Amniotic epithelial cell (primary cell): ENCODE measurements at places on chromosomes 5 and 9.
A peak's percentile ranks its signal among the peaks of the same experiment; 100 is the strongest.

DNA sequence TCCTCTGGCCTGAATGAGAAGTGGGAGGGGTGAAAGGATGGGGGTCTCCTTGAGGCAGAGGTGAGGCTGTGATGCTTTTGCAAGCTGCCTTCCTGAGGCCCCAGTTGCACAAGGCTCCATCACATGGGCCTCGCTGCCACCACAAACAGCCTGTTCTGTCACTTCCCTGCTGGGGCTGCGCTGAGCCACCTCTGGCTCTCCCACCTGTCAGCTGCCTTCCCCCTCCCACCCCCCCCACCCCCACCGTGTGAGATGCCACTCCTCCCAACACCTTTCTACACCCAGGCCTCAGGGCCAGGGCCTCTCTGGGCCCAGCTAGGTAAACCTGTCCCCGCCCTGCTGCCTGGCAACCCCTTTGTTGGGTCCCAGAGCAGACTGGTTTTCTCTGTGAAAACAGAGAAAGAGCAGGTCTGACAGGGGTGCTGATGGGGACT, 4.5 kb upstream of the PDLIM4 start:
- DNase-seq: no peak

GRCh38 chr5:89697581-89697980, 712.0 kb downstream of the CETN3 start:
- DNase-seq: no peak

DNA sequence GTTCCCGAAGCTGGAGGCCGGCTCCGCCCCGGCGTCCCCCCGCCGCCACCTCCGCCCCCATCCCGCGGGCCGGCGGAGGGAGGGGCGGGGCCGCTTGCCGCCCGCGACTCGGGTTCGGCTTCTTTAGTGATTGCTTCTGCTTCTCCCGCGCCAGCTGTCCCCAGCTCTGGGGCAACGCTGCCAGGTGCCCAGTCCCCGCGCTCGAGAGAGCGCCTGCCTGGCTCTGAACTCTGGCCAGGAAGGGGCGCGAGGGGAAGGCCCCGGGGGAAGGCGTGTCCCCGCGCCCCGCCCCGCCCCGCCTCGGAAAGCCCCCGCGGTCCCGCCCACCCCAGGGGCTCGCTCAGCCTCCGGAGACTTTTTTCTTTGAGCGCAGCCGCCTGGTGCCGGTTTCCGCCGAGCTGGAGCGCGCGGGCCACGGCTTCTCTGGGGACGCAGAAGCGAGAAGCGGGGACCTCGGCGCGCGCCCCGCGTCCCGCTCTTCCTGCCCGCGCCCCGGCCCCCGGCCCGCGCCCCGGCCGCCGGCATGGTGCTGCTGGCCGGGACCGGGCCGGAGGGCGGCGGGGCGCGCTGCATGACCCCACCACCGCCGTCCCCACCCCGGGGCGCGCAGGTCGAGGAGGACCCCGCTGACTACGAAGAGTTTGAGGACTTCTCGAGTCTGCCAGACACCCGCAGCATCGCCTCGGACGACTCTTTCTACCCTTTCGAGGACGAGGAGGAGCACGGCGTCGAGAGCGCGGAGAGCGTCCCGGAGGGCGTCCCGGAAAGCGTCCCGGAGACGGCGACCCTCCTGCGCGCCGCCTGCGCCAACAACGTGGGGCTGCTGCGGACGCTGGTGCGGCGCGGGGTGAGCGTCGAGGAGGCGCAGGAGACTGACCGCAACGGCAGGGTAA, at the start of gene ANKRD33B:
Gene ANKRD33B, plus strand, starts transcription at position 126 of the 893 bp plus-strand sequence. Its CDS starts 398 bp downstream, at position 524.
- DNase-seq: peak; percentile 36

DNA sequence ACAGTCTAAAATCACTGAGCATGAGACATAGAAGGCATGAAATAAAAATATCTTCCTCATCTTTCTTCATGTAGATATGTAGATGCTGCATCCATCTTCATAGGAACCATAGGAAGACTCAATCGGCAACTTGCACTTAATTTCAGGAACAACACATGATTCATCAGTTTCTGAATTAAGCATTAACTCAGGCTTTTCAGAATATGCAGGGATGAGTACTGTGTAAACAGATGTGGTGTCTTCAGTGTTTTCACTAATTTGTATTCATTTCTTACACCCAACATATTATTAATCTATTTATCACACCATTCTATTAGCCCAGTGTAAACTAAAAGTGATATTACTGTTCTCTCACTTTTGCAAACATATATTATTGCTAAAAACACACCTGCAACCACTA, 305.9 kb upstream of the DAB2 start:
- DNase-seq: no peak

GRCh38 chr5:69209602-69210001, 20.2 kb downstream of the CENPH start:
- DNase-seq: no peak

GRCh38 chr5:669111-669841, 23.9 kb downstream of the TPPP start:
- DNase-seq: peak; percentile 76

DNA sequence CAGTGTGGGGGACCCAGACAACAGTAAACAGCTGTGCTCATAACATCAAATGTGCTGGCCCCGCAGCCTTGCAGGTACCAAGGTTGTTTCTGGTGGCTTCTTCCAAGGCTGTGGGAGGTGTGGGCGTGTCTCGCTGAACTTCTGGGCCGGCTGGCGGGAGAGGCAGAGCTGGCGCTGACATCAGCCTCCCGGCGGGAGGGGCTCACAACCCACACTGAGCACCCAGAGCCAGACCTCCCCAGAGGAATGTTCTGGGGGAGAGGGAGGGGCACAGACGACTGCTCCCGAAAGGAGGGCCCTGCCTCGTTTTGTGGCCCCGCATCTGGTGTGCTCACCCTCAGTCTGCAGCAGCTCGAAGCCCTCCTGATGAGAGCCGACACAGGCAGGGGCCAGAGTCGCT, 6.9 kb upstream of the SLC12A7 start:
- DNase-seq: peak; percentile 48

DNA sequence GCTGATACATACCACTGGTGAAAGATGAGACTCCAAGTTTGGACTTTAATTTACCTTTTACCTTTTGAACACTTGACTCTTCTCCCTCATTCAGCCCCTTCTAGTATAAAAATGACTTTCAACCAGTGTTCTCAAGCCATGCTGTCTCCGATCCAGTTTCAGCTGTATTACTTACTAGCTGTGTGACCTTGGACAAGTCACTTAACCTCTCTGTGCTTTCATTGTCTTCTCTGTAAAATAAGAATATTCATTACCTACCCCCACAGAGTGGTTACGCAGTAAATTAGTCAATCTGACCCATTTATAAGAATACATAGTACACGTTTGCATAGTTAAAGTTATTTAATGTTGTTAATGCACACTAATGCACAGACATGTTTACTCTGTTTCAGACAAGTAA, 12.6 kb upstream of the CEMIP2 start:
- DNase-seq: no peak

DNA sequence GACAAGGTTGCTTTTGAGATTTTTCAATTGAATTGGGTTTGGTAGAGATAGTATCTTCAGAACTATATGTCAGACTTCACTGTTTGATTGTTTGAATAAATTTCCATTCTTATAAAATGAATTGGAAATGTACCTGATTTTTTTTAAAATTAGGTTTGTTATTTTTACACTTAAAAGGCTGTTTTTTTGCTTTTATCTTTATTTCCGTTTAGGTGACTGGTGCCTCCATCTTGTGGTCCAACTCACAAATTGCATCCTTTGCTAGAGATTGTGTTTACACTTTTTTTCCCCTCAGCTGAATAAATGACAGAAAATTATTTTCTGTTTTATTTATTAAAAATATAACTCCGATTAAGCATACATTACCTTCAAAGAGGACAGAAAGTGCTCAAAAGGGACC, 15.6 kb downstream of the NDUFAF2 start:
- peak; percentile 28 for DNase-seq

- no peak for DNase-seq
These were observed 16.4 kb downstream of the SEMA4D start for GRCh38 chr9:89481538-89481915.

DNA sequence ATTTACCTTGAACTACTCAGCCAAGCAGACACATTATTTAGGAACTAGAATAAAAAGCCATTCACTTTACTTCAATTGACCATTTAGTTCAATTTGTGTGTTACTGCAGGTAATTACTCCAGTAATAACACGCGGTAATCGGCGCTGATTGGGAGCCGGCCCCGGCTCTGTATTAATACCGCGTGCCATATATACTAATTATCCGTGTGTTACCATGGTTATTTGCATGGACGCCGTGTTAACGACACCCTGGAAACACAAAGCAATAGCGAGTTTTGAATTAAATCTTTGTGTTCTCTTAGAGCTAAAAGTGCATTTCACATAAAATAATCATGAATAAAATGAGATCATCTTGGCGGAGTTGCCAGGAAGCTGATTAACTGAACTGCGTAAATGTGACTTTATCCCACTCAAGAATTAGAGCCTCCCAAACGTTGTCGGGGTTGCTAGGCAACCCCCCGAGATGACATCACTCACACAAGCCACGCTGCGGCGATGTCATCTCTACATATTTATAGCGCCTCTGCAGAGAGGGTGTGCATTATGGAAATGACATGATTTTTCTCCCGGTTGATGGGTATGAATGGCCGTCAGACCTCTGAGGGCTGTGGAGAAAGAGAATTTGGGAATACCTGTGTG, 41.4 kb upstream of the RNU6ATAC start:
- DNase-seq: peak; percentile 11

DNA sequence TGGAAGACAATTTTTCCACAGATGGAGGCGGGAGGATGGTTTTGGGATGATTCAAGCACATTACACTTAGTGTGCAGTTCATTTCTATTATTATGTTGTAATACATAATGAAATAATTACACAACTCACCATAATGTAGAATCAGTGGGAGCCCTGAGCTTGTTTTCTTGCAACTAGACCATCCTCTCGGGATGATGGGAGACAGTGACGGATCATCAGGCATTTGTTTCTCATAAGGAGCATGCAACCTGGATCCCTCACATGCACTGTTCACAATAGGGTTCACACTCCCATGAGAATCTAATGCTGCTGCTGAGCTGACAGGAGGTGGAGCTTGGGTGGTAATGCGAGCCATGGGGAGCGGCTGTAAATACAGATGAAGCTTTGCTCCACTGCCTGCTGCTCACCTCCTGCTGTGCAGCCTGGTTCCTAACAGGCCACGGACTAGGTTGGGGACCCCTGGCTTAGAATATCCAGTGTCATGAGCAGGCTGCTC, 1.6 kb downstream of the STKLD1 start:
- peak; percentile 81 for DNase-seq

GRCh38 chr5:64147849-64148441, 17.7 kb upstream of the RNF180 start:
- DNase-seq: peak; percentile 18

DNA sequence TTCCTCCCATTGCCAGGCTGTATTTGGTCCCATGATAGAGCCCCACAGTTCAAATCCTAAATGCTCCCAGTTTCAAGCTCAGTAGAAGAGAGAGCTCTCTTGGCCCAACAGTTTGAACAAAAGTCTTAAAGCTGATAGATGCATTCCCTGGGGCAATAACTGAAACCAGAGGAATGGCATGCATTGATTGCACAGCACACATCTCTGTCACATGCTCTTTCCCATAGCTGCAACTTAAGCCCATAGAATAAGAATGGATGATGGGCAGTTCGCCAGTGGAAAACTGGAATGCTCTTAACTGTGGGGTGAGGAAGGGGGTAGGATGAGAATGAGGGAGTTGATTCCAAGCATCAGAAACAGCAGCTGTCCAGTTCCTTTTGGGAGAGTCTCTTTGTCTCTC, 1942.4 kb upstream of the WWC1 start:
- DNase-seq: no peak

DNA sequence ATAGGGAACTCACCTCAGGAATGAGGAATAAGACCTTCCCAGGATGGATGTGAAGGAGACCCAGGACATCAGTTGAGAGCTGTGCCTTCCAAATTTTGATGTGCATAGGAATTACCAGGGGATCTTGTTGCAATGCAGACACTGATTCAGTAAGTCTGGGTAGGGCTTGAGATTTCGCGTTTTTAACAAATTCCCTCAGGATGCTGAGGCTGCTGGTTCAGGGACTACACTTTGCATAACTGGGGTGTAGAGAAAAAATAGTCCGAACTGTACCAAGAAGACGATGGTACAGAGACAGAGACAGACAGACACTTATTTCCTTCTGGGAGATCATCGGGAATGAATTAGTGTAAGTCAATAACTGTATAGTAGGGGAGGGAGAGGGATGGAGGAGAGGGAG, 82.3 kb upstream of the FREM1 start:
- DNase-seq: peak; percentile 4

- no peak for DNase-seq
These were observed 76.0 kb downstream of the ANKRD33B start for GRCh38 chr5:10639846-10640368.
